ENCODE measurements at places on chromosomes 11 and 22.

GRCh38 chr11:78420255-78420764, 2.7 kb upstream of the GAB2 start:
- DNase-seq = peak; percentile 53

DNA sequence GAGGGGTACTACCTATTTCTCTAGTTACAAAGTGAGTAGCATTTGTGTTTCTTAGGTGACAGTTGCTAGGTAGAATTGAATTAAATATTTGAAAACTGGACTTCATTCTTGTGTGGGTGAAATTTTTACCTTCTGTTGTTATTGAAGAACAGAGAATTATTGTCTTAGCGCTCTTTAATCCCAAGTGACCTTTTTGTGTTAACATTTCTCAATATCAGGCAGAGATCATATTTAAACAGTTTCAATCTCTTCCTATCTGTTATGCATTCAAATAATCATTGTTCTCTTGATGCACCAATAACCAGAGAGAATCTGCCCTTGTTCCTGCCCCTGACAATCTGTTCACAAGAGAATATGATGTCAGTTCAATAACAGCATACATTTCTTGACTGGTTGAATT, 14.2 kb downstream of the KMT2A start:
- DNase-seq = no peak

- no peak for DNase-seq
These were observed 7.0 kb upstream of the FCHSD2 start for GRCh38 chr11:73149105-73149504.

GRCh38 chr22:28893810-28894209, 10.4 kb downstream of the ZNRF3 start:
- no peak for DNase-seq

GRCh38 chr11:129410395-129410960, 34.8 kb downstream of the BARX2 start:
- no peak for DNase-seq

DNA sequence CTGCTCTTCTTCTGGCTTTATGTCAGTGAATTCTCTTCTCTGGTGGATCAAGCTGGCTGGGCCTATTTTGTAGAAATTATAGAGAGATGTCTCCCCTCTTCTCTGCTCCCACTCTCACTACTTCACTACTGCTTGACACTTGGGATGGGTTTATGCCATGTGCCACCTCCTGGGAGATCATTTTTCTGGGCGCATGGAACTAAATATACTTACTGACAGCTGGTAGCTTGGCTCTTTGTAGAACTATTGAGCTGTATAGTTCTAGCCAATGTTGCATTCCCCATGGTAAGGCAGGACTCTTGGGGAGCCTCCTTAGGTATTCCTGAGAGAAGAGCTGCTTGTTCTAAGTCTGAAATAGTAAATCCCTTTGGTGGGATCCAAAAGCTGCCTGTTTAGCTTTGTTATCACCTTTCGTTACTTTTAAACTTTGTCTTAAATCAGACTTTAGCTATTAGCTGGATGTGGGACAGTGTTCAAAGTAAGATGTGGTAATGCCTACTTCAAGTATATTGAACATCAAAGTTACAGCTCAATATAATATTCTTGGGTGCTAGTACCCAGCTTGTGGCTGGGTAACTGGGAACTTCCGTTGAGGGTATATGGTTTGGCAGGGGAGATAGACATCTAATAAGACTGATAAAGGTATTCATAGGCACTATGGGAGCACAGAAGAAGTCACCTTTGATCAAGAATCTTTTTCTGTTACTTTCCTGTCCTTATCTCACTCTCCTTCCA, 87.5 kb upstream of the RRM1 start:
- no peak for DNase-seq

- DNase-seq = no peak
These were observed 56.8 kb upstream of the CLMP start for GRCh38 chr11:123251657-123252344.

Data from skeletal muscle cell (primary cell).